ENCODE measurements at places on chromosomes 5 and 9. TPM values are rescaled to one million over a fixed set of nuclear protein-coding genes. Genes with fewer than 3 reads are reported as not detected.

The ALDH1A1 gene
- total RNA-seq: 17.7 TPM

The PCDHGA4 gene
- 0.07 TPM for total RNA-seq

The OR1Q1 gene
- not detected for total RNA-seq

The ANGPTL2 gene
- not detected for total RNA-seq

The CTXN3 gene
- not detected for total RNA-seq

The EGR1 gene
- 97.0 TPM for total RNA-seq

The ROPN1L gene
- total RNA-seq: 0.40 TPM

The OCLN gene
- total RNA-seq: 154 TPM

DNA sequence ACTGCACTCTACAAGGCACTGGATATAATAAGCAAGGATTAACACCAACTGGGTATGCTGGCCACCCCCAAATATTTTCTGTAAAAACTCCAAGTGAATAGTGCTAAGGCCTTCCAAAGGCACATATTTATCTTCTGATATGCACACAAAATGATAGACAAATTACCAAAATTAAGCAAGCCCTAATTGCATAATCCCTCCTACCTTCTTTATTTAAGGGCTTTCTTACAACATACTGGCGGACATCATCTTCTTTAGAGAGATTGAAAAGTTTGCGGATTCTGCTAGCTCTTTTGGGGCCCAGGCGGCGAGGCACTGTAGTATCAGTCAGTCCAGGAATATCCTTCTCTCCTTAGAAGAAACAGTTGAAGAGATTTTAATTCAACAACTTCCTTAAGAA, 1.9 kb downstream of the RPS6 start:
- DNase-seq: no peak

GRCh38 chr5:8568858-8569257, 699.9 kb downstream of the MTRR start:
- no peak for DNase-seq

DNA sequence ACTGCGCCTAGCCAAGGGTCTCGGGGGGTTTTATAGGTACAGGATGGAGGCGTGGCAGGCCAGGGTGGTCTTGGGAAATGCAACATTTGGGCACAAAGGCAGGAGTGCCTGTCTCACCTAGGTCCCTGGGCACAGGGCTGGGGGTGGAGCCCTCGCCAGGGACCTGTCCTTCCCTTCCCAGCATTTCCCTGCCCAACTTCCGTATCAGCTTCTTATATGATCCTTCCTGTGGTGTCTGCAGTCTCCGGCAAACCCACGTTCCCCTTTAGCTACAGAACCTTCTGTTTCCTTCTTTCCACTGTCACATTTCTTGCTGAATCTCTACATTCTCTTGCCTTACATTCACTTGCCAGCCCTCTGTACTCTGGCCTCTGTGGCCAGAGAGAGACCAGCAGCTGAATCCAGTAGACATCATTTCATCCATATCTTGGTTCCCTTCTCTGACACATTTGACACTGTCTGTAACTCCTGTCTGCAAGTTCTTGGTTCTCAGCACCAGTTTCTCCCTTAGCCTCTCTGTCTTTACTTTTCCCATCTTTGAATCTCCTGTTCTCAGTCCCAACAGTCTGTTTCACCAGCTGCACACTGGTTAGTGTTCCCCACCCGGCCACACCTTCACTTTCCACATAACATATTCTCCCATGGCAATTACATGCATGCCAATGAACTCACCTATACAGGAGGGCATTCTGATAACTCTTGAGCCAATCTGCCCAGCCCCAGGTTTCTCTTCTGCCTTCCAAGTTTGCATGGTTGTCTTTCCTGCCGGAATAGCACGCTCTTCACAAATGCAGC, 134.7 kb upstream of the ZNF608 start:
- DNase-seq: no peak

GRCh38 chr9:87370049-87370685, 127.5 kb upstream of the DAPK1 start:
- DNase-seq: no peak

GRCh38 chr5:61280761-61281427, 51.2 kb upstream of the ZSWIM6 start:
- peak; percentile 59 for DNase-seq

GRCh38 chr9:35956651-35957050, 1.3 kb downstream of the OR2S2 start:
- DNase-seq: no peak

DNA sequence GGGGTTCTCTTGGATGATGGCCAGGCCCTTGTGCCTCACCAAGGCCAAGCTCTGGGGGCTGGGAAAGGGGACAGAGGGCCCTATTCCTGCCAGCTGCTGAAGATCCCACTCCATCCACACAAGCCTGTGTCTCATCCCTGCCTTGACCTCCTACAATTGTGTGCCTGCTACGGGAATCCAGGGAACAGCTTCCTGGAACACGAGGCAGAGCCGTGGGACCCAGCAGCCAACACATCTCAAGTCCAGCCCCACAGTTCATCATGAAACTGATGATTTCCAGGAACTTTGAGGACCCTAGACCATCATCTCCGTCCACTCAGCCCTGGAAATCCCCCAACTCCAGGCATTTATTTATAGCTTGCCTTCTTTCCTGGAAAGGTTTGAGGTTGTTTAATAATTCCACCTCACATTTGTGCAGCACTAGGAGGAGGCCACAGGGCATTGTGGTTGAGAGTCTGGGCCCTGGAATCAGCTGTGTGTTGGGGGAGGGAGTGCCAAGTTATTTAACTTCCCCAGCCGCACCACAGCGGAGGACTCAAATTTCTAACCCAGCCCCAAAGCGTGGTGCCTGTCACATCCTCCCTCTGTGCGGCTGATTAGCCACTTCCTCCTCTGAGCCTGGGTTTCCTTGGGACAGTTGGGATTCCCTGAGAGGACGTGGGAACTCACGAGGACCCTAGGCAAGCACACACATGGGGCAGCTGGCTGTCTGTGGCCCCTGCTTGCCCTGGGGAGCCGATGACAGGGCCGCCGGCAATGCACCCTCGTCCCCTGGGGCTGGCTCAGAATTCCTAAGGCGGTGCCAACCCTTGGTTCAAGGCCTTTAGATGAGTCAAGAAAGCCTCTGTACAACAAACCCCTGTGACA, 58.2 kb upstream of the GGTA1 start:
- peak; percentile 67 for DNase-seq

- DNase-seq: no peak
Measured at GRCh38 chr9:121643473-121643872, 8.0 kb upstream of the DAB2IP start.

GRCh38 chr5:159764283-159765134, 151.8 kb upstream of the ADRA1B start:
- DNase-seq: no peak

DNA sequence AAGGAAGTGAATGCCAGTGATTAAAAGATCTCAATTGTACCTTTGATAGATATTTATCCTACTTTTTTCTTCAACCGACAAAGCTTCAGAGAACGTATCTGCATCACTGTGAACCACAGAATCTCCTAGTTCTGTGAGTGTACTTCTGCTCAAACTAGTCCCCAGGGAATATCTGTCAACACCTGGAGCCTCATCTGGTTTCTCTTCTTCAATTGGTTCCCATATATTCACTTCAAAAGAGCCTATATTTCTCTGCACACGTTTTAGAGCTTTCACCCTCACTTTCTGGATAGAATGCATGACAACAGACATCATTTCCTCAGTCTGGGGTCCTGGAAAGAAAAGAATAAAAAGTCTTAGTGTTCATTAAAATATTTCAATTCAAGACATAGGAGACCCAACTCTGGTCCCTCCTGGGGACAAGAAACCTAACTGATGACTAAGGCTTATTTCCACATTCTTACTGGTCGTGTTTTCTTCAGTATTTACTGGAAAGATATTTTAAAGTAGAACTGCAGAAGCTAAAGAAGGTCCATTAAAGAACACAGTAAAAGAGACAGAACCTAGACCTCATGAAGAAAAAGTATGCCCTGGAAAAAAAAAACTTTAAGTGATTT, 64.3 kb downstream of the CPLANE1 start:
- no peak for DNase-seq

GRCh38 chr5:80033513-80033912, 1.6 kb upstream of the THBS4 start:
- DNase-seq: no peak

DNA sequence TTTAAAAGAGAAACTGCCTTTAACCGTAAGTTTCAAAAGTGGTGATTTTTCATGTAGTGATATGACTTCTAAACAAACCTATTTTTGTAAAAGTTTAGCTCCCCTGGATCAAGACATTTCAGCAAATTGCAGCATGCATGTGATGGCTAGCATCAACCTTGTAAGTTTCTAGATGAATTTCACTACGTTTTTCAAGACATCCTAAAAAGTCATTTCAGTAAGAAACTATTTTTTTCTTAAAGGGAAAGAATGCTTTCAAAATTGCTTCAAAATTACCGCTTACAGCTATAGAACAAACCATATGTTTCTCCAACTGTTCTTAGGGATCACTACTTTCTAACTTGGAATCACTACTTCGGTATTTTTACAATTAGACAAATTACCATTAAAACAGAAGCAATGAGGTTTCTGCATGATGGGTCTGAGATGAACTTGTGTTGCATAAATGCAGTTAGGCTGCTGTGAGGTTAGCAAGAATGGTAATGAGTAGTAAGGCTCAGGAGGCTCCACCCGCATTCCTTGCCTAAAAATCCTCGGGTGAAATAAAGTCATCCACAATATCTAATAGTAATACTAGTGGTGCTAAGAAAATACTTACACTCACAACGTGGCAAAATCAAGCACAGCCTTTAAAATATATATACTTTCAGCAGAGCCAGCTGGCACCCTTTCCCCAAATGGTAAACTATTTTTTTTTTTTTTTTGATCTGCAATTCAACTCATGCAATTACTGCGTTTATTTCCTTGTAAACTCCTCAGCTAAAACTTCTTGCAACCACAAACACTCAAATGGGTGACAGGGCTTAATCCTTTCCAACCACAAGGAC, 53.8 kb downstream of the CDC14B start:
- no peak for DNase-seq

DNA sequence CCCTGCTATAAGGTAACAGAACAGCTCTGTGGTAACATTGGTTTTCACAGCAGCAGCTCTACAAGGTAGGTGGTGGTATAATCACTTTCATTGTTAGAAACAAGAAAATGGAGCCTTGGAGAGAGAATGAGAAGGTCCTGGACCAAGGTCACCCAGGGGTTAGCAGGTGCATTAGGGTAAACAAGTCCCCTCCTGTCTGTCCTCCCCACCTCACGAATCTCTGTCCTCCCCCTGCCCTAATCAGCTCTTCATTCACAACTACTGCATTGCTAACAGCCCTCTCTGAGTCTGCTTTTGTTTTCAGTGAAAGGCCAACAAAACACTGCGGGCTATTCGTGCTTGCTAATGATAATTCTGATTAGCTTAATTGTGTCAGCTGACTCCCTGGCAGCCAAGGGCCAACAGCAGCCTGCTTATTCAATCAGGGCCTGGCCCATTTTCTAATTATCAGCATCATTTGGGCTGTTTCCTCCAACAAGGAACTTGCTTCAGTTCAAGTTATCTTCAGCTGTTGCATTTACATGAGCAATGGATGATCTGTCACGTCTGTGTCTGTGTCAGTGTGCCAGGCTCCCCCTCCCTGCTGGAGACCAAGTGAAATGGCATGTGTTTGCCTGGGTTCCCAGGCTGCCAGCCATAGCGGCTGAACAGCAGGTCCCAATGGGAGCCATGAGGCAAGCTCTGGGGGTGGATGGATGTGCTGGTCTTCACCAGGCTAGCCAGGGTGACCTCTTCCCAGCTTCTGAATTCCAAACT, 56.7 kb upstream of the EQTN start:
- no peak for DNase-seq

- DNase-seq: no peak
Measured at GRCh38 chr5:155587458-155587857, 573.9 kb downstream of the KIF4B start.

- no peak for DNase-seq
Measured at GRCh38 chr9:27394826-27395201, 97.9 kb upstream of the EQTN start.

DNA sequence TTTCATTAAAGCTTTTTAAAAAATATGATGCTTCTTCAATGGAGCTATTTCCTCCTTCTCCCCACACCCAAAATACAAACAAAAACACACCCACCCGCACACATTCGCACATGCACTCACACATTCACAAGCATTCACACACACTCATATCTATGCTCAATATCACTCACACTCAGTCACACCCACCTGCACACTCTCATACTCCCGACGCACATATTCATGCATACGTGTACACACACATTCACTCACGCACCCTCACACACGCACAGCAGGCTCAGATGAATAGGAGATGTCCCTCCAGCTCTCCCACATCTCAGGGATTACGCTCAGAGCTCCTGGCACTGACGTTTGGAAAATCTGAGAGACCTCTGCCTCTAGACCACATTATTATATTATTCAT, 25.7 kb upstream of the TENT4A start:
- DNase-seq: no peak

DNA sequence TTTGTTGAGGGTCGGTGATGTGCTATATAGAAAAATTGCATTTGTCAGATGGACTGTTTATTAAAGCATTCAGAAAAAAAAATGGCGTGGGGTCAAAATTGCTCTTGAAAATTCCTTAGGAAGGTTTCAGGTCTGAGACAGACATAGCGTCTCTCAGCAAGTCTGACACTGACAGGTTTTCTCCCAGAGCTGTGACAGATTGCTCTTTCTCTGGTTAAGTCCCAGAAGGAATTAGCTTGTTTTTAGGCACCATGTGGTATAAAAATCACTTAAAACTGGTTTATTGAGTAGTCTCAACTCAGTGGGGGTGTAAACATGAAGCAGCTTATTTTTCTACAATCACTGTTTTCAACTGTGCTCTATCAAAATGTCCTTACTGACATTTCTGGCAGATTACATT, 1379.8 kb downstream of the MAT2B start:
- DNase-seq: no peak

DNA sequence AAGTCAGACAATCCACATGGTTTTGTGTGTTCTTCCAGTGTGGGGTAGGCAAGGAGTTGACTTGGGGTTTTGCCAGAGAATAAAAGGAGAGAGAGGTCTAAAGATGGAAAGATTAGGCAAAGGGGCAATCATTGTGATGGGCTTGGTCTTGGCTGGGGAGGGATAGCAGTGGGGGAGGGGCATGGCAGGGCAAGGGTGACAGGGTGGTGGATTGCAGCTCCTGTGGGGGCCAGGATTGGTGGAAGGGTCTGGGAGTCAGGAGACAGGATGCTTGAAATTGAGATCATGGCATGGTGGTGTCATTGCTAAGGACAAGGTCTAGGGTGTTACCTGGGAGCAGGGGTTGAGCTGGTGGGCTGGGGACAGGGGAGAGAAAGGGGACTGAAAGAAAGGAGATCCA, 57.6 kb downstream of the ZNF618 start:
- no peak for DNase-seq

GRCh38 chr5:178182158-178182876, 4.9 kb downstream of the GMCL2 start:
- DNase-seq: no peak

GRCh38 chr5:95446560-95447221, 55.5 kb downstream of the FAM81B start:
- DNase-seq: no peak

- DNase-seq: no peak
Measured at GRCh38 chr9:7313389-7313788, 486.2 kb downstream of the DMAC1 start.

GRCh38 chr9:78073722-78074121, 42.1 kb upstream of the GNAQ start:
- no peak for DNase-seq
